ENCODE measurements at places on chromosomes 3 and 15. TPM values are rescaled to one million over a fixed set of nuclear protein-coding genes. Genes with fewer than 3 reads are reported as not detected.

The CYP1A2 gene
- not detected for total RNA-seq

The CCR4 gene
- 101 TPM for total RNA-seq

The ALDH1A3 gene
- total RNA-seq = not detected

The BRK1 gene
- 73.0 TPM for total RNA-seq

The CHRNA3 gene
- not detected for total RNA-seq

The TSEN2 gene
- total RNA-seq = 19.6 TPM

The LRRC3B gene
- not detected for total RNA-seq

DNA sequence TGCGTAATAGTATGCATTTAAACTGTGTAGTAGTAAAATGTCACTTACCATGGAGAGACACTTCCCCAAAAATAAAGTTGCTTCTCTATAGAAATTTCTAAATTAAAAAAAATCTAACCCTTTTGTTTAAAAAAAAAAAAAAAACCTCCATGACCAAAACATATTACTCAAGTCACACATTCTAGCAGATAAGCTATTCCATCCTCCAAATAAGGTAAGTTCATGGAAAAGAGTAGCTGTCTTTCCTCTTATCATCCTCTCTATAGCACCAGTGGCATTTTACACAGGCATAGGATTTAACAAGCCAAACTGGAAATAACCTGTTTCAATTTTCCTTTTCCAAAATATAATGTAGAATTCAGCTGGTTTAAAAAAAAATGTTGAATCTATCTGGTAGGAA is 57.4 kb downstream of the LRRFIP2 start:
- DNase-seq = no peak

GRCh38 chr3:106130384-106131198 is 261.8 kb upstream of the CBLB start:
- DNase-seq = no peak

DNA sequence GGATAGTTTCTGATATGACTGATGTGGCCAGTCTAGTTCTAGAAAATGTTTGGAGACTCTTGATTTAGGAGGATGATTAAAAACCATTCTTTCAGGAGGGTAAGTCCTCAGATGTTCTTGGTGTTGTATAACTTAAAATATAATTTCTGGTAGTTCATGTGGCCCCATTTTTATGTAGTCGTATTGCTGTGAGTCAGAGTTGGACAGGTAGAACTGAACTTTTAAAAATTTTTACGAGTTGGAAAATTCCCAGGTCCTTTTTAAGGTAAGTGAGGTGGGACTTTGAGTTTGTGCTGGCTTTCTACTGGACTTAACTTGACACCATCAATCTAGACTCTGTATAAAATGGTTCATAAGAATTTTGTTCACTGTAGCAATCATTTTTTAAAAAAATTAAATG is 92.3 kb downstream of the TCF12 start:
- DNase-seq = no peak

DNA sequence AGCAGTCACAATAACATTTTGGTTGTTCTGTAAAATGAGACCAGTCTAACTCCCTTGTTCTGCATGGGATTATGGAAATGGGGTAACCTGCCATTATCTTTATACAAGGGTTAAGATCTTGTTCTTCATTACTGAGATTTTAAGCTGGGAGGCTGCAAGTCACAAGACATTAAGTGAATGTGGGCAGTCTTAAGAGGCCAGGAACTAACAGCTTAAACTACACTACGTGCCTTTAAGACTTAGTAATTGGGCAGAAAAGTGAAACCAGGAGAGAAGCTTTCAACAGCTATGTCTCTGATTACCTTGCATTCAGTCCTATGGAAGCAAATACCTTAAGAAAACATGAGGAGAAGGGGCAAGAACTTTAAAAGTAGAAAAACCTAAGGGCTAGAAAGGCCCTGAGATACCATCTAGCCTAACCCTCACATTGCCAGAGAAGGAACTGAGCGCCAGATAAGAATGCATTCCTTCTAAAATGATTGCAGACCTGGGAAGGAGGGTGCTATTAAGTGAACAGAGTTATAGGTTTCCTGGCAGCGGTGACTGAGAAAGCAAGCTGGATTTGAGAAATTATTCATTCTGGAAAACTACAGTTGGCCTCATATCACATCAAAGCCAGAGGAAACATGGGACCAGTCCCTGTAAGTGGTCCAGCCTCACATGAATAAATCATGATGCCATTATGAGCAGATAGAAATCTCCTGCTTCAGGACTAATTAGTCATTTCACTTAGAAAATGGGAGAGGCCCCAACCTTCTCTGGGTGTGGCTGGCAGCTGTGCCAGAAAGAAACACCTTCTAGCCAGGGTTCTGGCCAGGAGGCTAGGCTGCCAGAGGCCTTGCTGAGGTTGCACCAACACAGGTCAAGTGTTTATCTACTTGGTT is 32.9 kb downstream of the DAPK2 start:
- no peak for DNase-seq

DNA sequence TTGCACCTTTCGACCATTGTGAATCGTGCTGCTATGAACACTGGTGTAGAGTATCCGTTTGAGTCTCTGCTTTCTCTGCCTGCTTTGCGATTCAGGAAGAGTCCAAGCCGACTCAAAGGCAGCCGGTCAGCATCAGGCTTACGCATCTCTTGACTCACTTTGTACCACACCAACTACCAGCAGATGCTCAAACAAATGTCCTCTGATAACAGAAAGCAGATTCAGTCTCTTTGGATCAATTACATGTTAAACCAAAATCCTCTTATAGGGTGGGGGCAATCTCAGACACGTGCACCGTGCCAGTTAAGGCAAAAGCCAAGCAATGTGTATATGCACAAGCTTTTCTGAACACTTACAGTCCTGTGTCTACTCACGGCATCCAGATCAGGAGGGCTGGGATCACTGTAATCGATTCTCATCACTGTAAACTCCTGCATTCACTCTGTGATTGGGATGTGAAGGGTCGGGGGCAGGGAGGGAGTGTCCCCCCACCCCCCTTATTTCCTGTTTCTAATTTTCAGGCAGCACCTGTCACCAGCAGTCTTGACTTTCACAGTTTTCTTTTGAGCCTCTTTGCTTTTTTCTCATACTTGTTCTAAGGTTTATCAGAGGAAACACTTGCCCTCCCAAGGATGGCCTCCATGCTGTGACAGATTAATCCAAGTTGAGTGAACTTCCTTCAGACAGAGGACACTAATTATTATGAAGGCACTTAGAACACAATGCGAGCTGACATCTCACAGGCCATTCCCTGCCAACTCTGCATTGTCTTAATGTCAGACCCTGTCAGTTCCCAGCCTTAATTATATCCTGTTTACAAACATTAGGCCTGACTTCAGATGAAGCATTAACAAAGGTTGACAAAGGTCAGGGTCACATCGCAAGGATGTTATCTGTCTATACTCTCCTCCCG is 153.5 kb downstream of the MECOM start:
- DNase-seq = no peak

GRCh38 chr3:180683816-180684215 is 4.5 kb upstream of the CCDC39 start:
- DNase-seq = no peak

DNA sequence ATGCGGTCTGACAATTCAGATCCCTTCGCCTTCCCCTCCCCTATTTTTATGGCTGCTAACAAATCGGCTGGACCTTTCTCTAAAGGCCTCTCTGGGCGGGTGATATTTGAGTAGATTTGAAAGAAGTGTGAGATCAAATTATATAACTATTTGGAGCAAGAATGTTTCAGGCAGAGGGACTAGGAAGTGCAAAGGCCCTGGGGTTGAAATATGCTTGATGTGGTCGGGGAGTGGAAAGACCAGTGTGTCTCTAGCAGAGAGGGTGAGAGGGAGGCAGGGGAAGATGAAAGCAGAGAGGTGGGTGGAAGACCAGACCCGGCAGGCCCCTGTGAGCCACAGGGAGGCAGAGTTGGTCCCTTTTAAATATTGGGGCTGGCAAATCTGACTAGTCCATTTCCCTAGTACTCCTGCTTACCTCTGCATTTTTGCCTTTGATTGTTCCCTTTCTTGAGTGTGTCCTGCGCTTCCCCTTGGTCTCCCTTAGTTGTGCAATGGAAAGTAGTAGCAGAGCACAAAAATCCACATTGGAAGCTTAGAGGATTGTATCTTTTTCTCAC is 32.3 kb downstream of the SLCO3A1 start:
- no peak for DNase-seq

GRCh38 chr15:36432161-36432560 is 147.3 kb upstream of the CDIN1 start:
- no peak for DNase-seq

- DNase-seq = no peak
These were observed 322.5 kb upstream of the CFAP20DC start for GRCh38 chr3:59372346-59372745.

DNA sequence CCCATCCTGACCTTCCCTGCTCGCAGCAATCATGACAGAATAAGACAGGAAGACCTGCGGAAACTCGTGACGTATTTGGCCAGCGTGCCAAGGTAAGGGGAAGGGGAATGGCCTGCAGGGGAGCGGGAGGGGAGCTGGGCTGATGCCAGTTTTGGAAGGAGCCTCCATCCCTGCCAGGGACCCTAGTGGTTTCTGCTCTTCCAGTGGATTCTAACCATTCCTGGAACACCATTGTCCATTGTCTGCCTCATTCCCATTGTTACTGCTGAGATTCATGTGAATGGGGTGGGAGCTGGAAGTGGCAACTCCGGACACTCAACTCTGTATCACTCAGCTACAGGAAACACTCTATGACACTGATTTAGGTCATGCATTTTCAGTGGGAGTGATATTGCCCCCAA is 242.9 kb upstream of the ROPN1 start:
- no peak for DNase-seq

Measured in CD4-positive, alpha-beta memory T cell (primary cell).